ENCODE measurements at places on chromosomes 6 and 20.

GRCh38 chr6:166587631-166588413 lies 1.3 kb upstream of the RAMACL start:
- no peak for DNase-seq

- no peak for DNase-seq
These were observed 3.8 kb downstream of the SEC23B start for GRCh38 chr20:18511571-18511970.

DNA sequence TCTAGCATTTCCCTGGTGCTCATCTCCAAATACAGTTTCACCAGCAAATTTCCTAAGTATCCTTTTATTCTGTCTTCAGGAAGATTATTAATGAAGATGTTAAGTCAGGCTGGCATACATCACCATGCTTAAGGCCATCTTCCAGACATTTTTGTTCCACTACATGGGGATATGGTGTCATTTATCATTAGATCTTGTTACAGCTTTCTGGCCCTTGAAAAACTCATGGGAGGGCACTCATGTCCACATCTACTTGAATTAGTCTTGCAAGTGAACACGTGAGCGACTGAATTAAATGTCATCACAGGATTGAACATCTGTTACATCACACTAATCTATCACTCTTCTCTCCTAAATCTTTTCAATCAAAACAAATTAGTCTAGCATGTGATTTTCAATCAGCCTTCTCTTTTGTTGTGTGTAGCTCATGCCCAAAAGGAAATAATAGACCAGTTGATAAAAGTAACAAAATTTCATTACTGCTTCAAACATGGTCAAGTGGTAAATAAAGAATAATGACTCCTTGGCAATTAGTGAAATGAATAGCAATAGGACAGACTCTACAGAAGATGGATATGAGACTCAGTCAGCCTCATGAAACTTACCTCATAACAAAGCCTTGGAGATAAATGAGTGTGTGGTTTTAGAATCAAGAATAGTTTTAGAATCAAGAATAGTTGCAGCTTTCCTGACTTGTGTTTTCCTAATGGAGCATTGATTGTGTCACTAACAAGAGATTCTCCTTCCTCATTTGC lies 80.5 kb downstream of the MTFR2 start:
- no peak for DNase-seq

DNA sequence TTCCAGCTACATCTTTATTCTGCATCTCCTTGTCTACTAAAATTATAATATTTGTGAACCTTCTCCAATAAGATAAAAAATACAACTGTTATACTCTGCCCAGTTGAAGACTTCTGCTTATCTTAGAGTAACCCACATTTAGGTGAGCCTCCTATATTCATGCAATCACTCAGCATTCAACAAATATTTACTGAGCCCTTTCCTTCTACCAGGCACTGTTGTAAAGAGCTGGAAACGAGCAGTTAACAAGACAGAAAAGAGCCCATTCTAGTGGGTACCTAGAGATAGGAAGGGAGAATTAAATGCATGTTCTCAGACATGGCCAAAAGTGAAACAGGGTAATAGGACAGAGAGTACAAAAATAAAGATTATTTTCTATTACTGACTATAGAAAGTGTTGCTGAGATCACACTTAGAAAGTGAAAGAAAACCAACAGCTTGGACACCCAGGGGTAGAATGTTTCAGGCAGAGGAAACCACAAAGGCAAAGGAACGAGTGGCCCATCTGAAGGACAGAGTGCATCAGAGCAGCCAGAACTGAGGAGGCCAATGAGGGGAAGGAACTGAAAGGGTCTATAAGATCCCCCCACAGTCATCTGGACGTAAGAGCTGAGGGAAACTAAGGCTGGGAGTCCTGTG lies 50.8 kb upstream of the SMLR1 start:
- no peak for DNase-seq

DNA sequence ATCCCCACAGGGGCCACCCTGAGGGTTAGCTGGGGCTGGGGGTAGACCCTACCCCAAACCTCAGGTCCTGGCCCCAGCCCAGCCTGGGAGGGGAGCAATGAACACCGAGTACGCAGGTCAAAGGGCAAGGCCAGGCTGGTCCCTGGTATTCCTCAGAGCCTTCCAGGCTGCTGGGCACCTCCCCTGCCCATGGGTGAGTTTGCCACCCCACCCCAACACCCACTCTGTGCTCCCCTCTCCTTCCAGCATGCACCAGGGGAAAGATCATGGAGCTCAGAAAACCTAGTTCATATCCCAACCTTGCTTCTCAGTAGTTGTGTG lies 103.9 kb upstream of the FOXP4 start:
- DNase-seq, result no peak

DNA sequence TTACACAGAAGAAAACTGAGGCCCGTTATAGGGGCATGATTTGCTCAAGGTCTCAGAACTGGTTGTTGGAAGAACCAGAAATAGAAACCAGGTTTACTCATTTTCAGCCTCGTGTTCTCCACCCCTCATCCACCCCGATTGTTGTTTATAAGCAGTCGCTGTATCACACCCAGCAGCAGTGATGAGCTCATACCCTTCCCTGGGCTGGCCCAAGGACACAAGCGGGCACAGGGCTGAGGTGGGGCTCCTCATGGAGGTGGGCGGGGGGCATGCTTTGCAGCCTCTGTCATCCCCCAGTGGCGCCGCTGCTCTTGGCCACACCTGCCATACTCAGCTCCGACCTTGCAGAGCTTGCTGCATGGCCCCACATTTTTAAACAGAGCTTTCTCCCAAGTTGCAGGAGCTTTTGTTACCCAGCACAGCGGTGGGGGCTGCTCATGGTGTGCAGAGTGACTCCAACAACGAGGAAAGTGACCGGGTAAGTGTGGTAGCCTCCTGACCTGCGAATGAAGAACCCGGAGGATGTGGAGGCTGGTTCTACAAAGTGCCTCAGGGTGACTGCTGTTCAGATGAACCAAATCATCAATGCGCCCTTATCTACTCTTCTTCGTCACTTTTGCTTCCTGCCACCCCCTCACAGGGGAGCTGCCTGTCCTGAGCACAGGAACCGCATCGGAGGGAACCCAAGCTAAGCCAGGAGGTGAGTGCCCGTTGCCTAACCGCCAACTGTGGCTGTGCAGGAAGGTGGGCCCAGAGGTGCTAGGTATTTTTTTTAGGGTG lies 43.6 kb upstream of the NKX2-2 start:
- peak; percentile 14 for DNase-seq

DNA sequence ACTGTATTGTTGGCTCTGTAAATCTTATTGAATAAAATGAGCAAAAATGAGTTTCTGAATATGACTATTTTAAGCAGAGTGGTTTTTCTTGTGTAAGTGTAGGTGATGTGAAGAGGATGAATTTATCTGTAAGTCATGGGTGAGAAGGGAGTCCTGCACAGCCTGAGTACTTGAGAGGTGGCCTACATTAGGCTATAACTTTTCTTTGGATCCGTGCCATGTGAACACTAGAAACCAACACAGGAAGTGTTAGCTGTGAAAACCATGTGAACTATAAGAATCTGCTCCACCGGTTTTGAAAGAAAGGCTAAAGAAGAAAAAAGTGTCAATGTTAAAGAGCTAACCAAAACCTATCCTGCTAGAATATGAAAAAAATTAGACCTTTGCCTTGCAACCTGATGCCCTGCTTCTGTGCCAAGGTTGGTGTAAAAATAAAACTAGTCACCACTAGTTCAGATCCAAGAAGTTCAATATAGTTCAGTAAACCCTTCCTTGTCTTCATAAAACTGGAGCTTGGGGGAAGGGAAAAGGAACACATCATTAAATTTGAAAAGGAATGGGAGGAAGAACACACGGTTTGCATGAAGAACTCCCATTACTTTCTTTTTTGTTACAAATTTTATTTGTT lies 21.3 kb downstream of the PLCB1 start:
- DNase-seq, result no peak

DNA sequence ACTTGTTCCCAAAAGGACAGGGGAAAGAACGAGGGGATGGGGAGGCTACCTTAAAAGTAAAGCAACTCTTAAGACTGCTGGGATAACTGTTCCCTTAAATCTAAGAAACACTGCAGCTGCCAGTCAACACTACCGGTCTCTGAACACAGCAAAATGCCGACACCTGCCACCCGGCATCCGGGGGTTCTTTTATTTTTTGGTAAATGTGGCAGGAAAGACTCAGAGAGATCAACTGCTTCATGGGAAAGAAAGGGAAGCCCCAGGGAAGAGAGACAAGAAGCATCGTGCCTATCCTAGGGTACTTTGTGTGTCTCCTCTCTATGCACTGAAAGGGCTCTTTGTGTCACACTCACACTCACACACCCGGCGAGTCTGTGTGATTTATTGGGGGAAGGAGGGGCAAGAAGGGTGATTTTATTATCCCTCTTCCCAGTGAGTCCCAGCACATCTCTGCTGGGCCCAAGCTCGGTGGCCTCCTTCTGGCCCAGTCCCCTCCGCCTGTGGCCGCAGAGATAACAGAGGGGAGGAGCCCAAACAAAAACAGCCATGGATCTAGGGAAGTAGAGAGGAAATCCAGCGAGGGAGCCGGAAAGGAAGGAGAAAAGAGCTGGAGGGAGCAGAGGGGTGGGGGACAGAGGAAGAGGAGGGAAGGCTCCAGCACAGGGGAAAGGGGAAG lies 1.4 kb downstream of the FYN start:
- DNase-seq, result peak; percentile 13

DNA sequence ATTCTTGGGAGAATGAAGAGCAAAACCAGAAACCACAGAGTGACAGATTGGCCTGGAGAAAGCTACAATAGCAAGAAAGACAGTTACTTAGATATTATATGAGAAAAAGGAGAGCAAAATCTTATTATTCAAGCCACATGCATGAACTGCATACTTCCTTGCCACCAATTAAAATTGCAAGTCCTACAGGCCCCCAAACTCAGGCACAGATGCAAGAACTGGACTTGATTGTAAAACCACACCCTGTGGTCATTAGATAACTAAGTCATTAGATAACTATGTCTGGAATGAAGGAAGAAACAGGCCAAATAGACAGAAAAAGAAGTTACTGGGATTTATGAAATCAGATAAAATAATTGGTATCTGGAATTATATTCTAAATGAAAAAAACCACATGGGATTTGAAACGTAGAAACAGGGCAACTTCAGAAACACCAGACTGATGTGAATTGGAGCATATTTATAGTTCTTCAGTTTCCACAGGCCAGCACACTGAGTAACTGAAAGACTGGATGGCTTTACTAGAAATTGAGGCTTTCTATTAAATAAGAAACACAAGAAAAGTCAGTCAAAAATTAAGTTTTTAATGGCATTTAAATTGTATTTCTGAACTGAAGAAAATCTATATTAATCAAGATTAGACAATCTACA lies 49.4 kb upstream of the CARMIL1 start:
- peak; percentile 25 for DNase-seq

DNA sequence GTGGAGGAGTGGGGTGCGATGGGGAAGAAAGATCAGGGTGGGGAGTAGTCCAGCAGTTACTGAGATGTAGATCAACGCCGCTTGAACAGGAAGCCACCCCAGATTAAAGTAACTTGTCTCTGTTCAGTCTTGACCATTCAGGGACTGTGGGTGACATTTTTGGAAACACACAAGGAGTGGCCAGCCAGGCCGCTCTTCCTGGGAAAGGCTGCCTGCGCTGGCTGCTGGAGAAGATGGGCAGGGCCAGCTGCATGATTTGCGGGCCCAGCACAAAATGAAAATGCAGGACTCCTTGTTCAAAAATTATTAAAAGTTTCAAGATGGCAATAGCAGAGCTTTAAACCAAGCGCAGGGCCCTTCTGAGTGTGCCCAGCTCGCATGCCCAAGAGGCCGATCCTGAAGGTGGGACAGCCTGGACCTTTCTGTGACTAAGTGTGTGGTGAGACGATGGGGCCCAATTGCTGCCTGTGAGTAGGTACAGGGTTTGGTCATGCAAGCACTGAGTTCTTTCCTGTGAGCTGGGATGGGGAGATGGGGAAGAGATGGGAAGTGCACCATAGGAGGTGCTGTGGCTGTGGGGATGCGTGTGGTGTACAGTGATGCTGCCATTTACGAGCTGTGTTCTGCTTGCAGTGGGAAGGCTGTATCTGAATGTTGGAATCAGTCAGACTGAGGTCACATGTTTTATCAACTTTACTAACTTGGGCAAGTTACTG lies 51.3 kb downstream of the DAAM2 start:
- peak; percentile 43 for DNase-seq

GRCh38 chr6:158531970-158532369 lies 27.9 kb upstream of the TMEM181 start:
- DNase-seq, result no peak

DNA sequence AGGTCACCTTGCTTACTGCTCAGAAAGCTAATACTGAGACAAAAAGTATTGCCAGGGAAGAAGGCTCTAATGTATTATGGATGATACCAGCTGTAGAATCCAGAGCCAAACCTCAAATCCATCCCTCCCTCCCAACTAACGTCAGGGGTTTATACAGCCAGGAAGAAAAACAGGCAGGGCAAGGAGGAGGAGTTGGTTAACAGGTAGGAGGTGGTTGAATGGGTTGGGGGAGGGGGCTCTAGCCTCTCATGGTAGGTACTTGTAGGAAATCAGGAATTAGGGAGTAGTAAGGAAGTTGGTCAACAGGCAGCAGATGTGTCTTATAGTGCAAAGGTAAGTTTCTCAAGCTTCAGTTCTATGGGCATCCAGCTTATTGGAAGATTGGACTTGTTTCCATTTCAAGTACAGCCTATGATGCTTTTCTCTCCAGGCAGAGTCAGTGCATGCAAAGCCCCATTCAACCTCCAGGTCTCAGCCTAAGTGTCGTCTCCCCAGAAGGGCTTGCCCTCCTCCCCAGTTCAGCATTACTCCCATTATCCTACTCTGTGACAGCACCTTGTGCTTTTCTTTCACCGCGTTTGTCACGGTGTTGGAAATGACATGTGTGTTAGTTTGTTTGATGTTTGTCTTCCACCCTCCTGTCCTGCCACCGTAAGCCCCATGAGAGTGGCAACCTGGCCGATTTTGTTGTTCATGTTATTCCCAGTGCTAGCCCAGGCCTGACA lies 38.1 kb downstream of the PNLDC1 start:
- no peak for DNase-seq

DNA sequence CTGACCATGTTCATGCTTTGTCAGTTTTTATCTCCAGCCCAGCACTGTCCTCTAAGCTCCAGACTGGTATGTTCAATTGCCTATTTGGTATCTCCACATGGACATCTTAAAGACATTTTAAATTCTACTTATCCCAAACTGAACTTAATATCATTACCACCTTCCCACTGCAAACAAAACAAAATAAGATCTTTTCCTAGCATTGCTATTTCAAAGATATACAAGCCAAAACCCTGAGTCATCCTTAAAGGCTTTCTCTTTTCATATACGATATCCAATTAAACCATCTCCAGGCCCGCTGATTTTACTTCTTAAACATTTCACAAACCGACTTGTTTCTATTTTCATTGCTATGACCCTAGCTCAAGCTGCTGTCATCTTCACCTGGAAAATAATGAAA lies 35.1 kb upstream of the HS3ST5 start:
- DNase-seq, result no peak
